T follicular helper cell (primary cell): ENCODE measurements at places on chromosomes 4 and X.

- no peak for DNase-seq
Measured at GRCh38 chr4:147780137-147780777, 48.4 kb downstream of the ARHGAP10 start.

DNA sequence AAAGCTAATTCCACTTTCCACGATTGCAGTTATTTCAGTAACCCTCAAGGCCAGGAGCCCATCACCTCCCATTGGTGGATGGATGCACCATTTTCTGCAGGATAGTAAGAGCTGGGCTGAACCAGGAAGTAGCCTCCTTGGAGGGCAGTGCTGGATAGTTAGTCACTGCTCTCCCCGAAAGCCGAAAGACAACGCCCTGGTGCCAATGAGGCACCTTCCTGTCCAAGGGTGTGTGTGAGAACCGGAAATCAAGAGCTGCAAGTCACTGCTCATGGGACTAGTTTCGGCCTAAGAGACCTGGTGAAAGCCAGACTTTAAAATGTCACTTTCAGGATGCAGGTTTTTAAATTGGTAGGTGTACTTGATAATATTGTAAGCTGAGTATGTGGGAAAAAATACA is 203.8 kb upstream of the HS3ST1 start:
- DNase-seq: no peak

- no peak for DNase-seq
Measured at GRCh38 chr4:75099321-75099720, 166.4 kb downstream of the PARM1 start.

GRCh38 chrX:103733017-103733416 is 22.3 kb downstream of the TMEM31 start:
- DNase-seq: no peak

DNA sequence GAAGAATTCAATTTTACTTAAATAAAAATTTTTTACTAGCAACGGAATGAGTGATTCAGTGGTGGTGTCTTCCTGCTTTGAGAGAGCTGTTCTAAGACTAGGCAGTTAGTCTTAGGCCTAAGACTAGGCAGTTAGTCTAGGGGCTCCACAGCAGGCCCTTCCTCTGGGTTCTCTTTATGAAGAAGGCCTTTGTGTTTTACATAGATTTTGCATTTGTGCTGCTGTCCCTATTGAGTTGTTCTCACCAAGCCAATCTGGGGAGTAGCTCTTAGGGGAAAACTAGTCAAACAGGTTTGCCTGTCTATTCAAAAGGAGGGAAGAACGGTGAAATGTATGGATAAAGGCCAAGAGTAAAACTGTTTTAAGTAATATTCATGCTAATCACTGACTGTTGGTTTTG is 7.6 kb downstream of the UGT8 start:
- no peak for DNase-seq

- DNase-seq: no peak
Measured at GRCh38 chrX:8864161-8864560, 63.0 kb upstream of the FAM9A start.

GRCh38 chr4:140637836-140638235 is 69.1 kb upstream of the UCP1 start:
- DNase-seq: no peak

DNA sequence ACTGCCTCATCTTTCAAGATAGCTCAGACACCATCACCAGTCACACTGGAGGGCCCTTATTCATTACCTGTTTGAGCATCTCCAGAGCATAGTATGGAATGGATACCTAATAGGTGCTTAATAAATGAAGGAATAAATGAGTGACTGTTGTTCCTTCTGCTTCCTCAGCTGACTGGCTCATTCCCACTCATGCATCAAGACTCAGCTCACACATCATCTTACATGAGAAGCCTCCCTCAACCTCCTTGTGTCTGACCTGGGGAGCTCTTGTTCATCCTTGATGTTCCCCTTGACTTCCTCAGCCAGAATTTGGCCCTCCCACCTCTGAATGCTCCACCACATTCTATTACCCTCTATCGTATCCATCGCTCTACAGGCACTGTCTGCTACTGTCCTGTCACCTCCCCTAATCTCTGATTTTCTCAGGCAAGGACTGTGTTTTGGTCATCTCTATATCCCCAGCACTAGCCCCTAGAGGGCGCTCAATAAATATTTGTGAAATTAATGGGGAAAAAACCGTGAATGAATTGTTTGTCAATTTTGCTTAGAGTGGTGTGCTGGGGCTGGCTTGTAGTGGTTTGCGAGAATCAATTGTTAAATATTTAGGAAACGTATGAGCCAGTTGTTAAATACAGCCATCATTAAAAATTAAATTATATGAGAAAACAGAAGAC is 88.3 kb downstream of the NHSL2 start:
- DNase-seq: no peak

DNA sequence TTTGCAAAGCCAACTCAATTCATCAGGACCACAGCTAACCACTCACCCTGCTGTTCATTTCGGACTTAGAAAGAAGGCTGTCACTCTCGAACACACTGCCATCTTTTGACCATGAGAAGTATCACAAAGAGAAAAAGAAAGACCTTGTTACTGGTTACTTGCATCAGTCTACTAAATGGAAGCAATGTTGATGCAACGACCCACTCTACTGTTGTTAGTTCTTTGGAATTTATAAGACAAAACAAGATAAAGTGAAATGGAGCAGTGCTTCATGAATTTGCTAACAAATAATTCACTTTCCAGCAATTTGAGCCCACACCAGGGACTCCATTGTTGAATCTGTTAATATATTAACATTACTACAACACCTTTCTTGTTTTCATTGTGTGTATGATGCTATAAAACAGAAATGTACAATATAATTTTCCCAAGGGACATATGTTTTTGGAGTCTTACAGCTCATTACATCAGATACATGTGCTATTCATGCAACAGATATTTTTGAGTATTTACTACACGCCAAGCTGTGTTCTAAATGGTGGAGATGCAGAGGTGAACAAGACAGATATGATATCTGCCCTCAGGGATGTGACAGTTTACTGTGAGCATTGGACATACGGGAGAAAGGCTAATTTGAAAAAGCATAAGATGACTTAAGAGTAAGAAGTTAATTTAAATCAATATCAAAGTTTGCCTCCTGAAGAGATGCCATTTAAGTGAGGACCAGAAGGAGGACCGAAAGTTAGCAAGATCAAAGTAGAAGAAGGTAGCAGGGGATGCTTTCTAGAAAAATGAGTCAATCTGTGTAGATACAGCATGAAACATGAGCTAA is 87.2 kb downstream of the AREG start:
- DNase-seq: no peak

GRCh38 chrX:97876697-97877407 is 993.1 kb downstream of the RPA4 start:
- DNase-seq: no peak

GRCh38 chrX:65720381-65720964 is 53.0 kb downstream of the MSN start:
- DNase-seq: no peak

GRCh38 chr4:14807856-14808255 is 194.4 kb upstream of the CPEB2 start:
- DNase-seq: no peak

- DNase-seq: no peak
Measured at GRCh38 chr4:34417160-34417559, 1827.2 kb downstream of the ARAP2 start.

DNA sequence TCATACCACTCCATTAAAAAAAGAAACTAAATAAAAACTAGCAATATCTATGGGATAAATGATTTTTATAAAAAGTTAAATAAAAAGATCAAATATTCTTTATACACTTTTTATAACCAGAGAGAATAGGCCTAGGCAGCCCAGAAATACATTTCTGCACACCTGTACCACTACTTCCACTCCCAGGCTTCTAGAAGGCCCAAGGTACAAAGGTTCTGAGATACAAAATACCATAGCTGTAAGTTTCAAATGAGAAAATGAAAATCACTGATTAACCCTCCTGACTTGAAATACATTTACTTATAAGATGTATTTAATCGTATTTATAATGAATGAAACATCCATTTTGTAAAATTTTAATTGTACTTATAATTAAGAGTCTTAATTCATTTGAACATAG is 226.5 kb upstream of the MAB21L2 start:
- no peak for DNase-seq

GRCh38 chr4:8739317-8739716 is 132.3 kb downstream of the HMX1 start:
- DNase-seq: no peak

GRCh38 chr4:185730849-185731608 is 81.0 kb downstream of the SORBS2 start:
- no peak for DNase-seq

GRCh38 chr4:152956147-152956546 is 20.0 kb downstream of the FHDC1 start:
- DNase-seq: no peak
